ENCODE measurements at places on chromosomes 3 and 15.

- DNase-seq = no peak
Observed at GRCh38 chr15:96184297-96184696, 146.2 kb upstream of the NR2F2 start.

DNA sequence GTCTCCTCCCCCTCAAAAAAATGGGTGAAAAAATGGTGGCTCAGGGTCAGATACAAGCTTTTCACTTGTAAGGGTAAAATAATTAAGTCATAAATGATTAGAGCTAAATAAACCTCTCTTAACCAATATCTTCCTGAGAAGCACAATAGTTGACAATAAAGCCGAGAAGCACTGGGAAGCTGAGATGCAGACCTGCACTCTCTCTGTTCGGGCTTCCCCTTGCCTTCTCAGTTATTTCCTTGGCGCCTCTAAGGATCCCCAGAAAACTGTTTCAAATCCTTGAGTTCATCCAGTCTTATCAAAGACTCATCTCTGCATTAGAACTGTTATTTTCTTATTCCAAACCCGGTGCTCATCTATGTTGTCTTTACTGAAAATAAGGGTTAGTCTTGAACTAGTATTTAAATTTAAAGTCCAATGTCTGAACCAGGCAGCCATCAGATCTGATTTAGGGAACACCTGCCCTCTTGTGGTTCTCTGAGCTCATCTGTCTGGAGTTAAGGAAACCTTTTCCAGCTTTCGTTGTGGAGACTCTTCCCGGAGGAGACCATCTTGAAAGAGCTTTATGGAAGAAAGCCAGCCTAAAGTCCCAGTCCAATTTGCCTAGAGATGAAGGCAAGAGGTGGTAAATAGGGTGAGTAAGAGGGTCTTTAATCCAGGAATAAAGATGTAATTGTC, 256.4 kb upstream of the MCTP2 start:
- no peak for DNase-seq

GRCh38 chr3:183360971-183361624, 67.3 kb downstream of the MCF2L2 start:
- DNase-seq = no peak

- no peak for DNase-seq
Observed at GRCh38 chr15:51846463-51847230, 17.2 kb downstream of the TMOD3 start.

DNA sequence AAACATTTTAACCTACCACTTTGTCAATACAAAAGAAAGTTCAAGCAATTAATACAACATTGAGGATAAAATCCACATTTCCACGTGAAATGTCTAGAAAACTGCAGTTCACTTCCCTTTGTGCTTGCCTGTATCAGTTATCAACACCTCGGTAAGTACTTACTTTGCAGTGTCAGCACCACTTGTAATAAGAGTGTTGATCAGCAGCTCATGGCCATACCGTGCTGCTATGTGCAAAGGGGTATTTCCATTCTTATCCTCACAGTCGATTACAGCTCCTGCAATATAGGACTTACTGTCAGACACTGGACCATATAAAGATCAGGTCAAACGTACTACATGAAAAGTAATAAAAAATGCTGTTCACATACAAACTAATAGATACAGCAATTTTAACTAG, 84.4 kb downstream of the ANKRD28 start:
- no peak for DNase-seq

DNA sequence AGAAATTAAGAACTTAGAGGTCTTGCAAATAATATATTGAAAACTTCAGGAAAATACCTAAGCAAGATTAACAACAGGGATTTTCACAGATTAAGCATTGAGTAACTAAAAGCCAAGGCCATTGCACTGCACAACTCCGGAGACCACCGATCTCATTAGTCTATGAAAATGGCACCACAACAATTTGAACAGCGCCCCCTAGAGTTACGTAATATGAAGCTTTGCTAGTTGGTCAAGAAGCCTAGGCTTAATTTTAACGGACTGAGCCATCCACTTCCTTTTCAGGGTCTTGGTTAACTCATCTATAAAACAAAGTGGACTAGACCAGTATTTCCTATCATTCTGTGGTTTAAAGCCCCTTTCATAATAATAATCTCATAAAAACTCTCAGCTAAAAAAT, 24.8 kb downstream of the TMEM212 start:
- no peak for DNase-seq

Data from kidney epithelial cell (primary cell).